ENCODE measurements at places on chromosomes 7 and 10.

DNA sequence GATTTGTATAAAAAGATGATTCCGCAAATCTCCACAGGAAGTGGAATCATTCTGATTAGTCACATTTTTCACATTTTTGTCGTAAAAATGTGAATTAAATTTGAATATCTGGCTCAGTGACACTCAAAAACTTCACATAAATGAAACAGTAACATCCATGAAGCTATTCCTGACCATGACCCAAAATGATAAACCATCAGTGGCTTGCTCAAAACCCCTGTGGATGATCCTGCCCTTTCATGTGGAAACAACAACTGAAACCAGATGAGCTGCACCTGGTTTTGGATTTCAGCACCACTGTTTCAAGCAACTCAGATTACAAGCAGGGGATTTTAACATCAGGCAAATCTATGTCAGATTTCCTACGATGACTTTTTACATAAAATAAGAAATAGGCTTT is 80.3 kb downstream of the AMPH start:
- no peak for DNase-seq

DNA sequence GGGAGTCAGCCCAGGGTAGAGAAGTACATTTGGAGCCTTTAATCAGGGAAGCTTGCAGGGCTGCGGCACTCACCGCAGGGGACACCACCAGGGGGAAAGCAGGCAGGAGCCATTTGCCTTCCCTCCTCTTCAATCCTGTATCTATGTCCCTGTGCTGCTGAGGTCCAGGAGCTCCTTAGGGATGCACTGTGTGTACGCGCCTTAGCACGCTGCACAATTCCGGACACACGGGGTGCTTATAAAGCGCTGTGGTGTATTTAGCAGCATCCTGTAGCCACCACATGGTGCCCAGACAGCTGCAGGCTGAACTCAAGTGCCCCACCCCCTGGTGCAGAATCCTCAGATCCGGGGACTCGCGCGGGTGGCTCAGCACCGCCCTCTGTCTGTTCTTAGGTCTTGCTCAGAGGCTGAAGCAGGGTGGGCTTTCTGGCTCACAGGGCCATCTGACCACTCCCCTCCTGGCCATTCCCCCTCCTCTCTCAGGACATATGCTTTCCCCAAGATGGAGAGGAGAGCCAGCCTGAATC is 421.4 kb downstream of the SDK1 start:
- DNase-seq: no peak

- no peak for DNase-seq
Measured at GRCh38 chr10:2899246-2899951, 167.9 kb upstream of the PFKP start.

DNA sequence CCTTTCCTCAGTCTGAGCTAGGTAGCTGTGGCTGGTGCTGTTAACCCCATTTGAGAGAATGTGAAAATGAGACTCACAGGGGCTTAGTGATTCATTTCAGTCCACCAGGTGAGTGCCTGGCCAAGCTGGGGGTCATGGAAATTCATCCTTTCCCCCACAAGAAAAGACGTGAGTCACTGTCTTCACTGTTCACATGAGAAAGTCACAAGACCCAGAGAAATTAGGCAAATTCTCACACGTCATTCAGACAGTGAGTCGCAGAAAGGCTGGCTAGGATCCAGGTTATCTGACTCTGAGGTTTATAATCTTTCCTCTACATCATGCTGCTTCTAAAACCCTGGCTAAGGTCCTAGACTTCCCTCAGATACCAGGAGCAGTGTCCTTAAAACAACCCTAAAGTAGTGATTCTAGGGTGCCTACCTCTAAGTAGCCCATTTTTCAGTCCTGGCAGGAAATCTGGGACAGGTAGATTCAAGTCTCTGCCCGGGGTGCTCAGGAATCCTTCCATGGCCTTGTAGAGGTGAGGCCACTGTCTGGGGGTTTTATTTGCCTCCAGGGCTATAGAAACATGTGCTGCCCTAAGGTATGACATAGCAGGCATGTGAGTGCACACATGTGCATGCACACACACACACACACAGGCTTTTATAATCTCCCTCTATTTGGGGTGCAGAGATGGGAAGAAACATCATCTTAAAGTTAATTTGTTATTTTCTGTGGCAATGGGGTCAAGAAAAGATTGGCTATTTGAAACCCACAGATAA is 427.9 kb upstream of the CELF2 start:
- no peak for DNase-seq

DNA sequence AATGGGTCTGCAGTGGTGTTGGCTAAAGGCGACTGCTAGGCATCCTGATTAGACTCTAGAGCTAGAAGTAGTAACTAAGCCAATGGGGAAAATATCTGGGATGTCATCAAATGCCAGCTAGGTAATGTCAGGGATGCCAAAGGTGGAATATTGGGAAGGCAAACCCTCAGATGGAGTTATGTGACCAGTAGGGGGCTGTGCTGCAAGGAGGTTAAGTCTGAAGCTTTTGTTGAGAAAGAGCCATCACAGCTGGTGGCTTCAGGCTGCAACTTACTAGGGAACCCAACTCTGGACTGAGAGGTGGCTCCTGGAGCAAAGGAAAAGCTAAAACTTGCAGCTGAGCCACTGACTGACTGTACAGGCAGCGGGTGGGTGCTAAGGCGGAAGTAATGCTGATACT is 576.9 kb upstream of the GHITM start:
- no peak for DNase-seq

- DNase-seq: no peak
Measured at GRCh38 chr7:78777829-78778228, 675.6 kb downstream of the MAGI2 start.

GRCh38 chr10:82150123-82150900 is 275.3 kb downstream of the NRG3 start:
- DNase-seq: no peak

DNA sequence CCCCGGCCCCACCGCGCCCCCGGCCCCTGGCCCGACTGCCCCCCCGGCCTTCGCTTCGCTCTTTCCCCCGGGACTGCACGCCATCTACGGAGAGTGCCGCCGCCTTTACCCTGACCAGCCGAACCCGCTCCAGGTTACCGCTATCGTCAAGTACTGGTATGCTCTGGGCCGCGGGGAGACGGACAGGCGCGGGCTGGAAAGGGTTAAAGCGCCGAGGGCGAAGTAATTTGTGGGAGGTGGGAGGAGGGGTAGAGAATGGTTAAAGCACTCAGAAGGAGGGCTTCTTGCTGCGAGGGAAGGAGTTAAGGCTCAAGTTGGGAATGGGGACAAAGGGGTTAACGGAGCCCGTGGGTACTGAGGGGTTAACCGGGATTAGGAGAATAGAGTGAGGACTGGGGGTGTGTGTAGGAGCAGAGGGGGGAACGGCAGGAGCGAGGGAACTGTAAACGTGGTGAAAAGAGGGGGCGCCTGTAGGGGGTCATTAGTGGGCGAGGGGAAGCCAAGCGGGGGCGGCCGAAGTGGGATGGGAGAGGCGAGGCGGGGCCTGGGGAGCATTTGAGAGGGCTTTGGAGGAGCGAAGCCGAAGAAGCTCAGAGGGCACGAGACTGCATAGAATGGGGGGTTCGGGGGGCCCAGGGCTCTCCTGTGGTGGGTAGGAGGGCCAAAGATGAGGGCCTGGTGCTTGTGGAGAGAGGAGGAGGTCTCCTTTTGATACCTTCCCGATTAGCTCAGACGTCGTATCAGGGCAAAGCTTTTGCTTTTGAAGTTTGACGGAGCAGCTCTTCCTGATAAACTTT is 605 bp downstream of the SUFU start:
- DNase-seq: peak; percentile 17

DNA sequence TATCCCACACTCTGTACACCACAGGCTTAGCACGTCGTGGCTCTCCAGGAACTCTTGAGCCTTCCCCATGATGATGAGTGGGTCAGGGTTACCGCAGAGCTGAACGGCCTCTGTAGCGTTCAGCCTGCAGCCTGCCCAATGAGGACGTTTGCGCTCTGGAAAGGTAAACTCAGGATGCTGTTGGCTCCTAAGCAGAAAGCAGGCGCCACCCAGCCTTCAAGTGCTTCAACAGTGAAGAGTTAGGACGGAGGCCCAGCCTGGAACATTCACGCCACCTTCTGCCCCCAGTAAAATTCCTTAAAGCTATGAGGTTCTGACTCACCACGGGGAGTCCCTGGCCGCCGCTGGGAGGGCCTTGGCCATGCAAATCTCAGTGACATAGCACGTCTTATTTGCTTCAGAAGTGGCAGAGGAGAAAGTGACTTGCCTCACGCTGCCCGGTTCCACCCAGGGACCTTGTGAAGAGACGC is 161.5 kb upstream of the SH2B2 start:
- DNase-seq: no peak

DNA sequence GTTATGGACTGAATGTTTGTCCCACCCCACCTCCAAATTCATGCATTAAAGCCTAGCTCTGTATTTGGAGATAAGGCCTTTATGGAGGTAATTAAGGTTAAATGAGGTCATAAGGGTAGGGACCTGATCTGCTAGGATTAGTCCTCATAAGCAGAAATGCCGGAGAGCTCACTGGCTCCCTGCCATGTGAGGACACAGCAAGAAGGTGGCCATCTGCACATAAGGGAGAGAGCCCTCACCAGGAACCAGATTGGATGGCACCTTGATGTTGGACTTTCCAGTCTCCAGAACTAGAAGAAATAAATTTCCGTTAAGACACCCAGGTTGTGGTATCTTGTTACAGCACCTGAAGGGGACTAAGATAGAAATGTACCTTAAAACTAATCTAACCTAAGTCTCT is 816.1 kb upstream of the C7orf33 start:
- DNase-seq: no peak

- DNase-seq: no peak
Measured at GRCh38 chr10:53013201-53013810, 240.7 kb upstream of the MBL2 start.

GRCh38 chr7:30617359-30617758 is 22.7 kb downstream of the GARS1 start:
- DNase-seq: no peak

GRCh38 chr10:130941886-130942285 is 369.6 kb downstream of the TCERG1L start:
- DNase-seq: no peak

GRCh38 chr7:150356265-150356897 is 12.2 kb upstream of the REPIN1 start:
- no peak for DNase-seq

- no peak for DNase-seq
Measured at GRCh38 chr10:93334901-93335327, 147.2 kb downstream of the MYOF start.

DNA sequence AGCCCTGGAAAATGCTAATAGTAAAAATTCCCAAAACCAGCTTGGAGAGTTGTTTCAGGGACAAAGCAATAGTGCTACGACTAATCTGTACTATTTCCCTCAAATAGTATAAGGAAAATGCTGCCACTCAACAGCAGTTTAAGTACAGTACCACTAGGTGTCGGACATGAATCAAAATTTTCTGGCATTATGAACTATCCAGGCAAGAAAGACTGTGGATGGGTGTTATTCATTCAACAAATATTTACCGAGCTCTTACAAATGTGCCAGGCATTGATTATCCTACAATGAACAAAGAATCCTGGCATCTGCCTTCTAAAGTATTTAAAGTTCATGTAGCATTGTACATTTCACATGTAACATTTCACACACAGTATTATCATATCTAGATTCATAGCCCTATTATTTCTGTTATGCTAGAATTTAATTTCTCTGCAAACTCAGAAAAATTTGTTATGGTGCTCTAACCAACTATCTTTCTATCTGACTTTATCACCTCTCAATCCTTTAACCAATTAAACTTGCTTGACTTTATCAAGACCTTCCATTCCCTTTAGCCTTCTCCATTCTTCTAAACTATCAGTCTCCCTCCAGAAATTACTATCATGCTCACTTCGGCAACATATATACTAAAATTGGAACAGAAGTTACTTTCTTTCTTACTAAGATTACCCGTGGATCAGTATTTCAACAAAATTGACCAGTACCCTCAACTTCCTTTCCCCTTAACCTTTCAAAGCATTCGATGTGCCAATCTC is 80.6 kb downstream of the ARHGAP21 start:
- DNase-seq: no peak

- DNase-seq: no peak
Measured at GRCh38 chr10:110317866-110318850, 13.4 kb upstream of the SMNDC1 start.

- DNase-seq: no peak
Measured at GRCh38 chr7:90853205-90853604, 257.1 kb downstream of the CDK14 start.

- no peak for DNase-seq
Measured at GRCh38 chr7:24894429-24895221, 85.4 kb downstream of the OSBPL3 start.

GRCh38 chr7:73397521-73398281 is 35.9 kb upstream of the FZD9 start:
- no peak for DNase-seq

DNA sequence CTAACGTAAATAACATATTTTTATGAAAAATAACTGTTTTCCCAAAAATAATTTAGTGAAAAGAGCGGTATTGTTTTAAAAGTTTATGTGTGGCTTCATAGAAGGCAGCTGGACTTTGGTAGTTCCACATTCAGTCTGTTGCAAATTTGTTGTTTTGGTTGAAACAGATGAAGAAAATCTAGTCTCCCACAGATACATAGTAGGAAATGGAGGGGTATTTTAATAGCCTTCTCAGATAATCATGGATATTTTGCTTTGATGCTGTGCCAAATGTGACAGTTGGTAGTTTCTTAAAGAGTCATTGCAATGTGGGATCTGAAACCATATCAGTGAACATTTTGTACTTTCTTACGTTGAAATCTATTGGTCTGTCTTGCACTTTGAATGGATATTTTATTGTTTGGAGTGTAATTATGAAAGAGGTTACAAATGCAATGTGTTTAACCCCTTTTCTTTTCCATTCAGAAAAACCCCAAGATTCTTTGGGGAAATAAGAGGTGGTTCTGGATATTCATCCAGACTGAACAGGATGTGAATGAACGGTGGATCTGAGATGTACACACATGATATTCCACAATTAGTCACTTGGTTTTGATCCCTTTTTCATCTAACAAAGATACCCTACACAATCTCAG is 10.4 kb downstream of the ZNF365 start:
- no peak for DNase-seq

DNA sequence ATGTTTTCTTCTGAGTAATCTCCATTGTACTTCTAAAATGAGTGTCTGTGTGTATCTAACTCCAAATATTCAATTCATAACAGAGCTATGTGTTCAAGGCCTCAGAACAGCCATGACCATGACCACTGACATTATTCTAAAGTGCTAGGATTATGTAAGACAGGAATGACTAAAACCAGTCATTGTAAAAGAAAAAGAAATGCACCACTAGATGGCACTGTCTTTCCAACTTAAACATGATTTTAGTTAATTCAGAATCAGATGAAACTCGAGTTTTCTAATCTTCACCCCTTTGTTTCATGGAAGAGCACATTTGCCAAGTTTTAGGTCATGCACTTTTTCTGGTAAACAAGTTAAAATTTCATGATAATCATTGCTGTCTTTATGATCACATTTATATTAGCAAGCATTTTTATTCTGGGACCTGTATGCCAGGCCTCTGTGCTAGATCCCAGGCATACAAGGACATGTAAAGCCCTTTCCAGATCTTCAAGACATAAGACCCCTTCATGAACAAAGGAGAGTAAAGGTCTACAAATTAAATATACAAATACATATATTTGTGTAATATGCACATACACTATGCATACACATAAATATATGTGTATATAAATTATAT is 26.1 kb upstream of the RSU1 start:
- DNase-seq: no peak

GRCh38 chr10:75127471-75127870 is 16.0 kb downstream of the SAMD8 start:
- DNase-seq: no peak

Measured in activated CD4-positive, alpha-beta T cell treated with anti-CD3 and anti-CD28 coated beads, Interleukin-2, amount 50 U/mL, for 4 hours (primary cell).